ENCODE measurements at places on chromosomes 5 and 9.

GRCh38 chr9:110049699-110050450 is 158.1 kb downstream of the C9orf152 start:
- no peak for DNase-seq

- DNase-seq, result no peak
Measured at GRCh38 chr5:173324115-173325001, 3.9 kb downstream of the STC2 start.

DNA sequence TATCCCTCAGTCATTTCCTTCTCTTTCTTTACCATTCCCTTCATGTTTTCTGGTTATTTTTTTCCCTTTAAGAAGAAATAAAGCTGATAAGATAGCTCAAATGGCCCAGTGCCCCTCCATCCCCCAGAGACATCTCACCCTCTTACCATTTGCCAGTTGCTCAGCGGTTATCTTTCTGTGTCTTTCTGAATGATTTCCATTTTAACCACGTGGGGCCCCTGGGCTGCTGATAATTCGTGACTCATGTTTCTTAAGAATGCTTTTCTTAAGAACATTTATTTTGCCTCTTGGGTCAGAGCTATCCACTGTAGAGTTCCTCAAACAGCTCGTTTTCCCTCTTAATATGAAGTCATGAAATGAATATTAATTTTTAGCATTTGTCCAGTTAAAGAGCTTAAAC is 147.8 kb downstream of the MAST4 start:
- no peak for DNase-seq

DNA sequence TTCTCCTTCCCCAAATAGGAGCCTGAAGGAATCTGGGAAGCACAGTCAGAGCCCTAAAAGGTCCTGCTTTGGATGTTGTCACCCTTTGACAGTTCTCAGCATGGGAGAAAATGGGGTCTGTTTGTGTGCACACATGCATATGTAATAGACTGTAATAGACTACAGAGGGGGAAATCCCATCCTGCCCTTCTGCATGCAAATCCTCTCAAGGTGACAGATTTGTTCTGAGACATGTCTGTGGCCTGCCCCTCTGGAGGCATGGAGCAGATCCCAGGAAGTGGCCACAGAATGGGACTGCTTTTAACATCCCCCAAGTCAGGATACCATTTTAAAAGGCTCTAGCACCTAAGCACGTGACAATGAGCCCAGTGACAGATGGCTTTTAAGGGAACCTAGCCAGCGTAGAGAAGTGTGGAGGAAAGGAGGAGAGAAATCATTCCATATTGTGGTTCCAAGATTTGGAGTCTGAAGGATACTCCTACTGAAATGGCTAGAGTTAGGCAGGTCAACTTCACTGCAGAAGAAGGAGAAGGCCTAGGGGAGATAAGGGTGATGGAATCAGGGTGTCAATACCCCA is 483.5 kb downstream of the SPOCK1 start:
- DNase-seq, result no peak

GRCh38 chr9:105416840-105417239 is 31.0 kb upstream of the FSD1L start:
- no peak for DNase-seq
